Effector memory CD4-positive, alpha-beta T cell (primary cell): ENCODE measurements at places on chromosomes 6 and 20.

DNA sequence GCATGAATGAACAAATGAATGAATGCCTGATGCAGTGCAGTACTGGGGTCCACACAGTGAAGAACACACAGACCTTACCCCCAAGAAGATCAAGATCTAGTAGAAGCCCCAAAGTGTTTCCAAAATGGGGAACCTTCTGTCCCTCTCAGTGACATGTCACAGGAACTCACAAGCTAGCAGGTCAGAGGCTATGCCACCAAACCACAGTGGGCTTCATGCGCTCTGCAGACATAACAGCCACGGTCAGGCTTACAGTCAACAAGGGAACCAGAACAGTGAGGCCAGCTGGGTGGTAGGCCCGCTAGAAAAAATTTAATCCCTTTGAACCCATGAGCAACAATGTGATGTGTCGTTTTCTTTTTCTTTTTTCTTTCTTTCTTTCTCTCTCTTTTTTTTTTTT lies 20.2 kb upstream of the ARFGEF2 start:
- DNase-seq: no peak

DNA sequence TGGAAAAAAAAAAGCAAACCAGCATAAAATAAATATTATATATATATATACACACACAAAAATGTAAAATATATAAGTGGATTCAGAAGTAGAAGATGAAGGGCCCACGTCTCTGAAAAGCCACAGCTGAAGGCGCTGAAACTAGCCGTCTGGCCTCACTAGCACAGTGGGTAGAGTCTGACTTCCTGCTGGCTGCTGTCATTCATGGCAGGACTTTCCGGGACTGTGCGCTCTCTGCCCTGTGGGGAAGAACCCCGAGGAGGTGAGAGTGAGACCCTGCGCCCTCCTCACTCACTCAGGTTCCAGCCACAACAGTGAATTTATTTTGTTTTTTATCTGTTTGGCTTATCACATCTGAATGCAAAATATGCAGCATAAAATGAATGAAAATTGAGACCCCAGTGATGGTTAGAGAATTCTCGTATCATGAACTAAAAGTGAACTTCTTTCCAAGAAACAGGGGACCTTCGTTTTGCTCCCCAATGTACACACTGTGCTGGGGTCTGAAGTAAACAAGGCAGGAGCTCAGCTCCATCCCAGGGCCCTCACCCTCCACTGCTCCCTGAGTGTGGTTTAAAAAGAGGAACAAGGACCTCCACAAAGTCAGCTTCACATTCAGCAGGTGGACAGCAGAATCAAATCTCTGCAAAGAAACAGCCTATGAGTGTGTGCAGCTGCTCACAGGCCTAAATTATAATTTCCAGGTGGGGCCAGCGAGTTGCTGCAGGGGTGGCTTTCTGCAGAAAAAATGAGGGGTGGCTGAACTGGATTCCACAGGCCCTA lies 1.3 kb upstream of the RAMACL start:
- DNase-seq: no peak

DNA sequence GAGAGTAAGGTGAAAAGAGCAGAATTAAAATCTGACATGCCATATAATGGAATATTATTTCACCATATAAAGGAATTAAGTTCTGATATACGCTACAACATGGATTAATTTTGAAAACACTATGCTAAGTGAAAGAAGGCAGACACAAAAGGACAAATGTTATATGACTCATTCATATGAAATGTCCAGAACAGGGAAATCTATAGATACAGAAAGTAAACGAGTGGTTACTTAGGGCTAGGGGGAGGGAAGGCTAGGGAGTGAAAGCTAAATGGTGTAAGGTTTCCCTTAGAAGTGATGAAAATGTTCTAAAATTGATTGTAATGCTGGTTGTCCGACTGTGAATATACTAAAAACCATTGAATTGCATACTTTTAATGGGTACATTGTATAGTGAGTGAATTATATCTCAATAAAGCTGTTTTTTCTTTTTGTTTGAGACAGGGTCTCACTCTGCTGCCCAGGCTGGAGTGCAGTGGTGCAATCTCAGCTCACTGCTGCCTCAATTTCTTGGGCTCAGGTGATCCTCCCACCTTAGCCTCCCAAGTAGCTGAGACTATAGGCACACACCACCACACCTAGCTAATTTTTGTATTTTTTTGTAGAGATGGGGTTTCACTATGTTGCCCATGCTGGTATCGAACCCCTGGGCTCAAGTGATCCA lies 8.2 kb downstream of the PRPH2 start:
- no peak for DNase-seq

GRCh38 chr6:158629367-158630221 lies 14.9 kb downstream of the DYNLT1 start:
- no peak for DNase-seq

- no peak for DNase-seq
Measured at GRCh38 chr6:71913444-71914234, 27.3 kb downstream of the RIMS1 start.

DNA sequence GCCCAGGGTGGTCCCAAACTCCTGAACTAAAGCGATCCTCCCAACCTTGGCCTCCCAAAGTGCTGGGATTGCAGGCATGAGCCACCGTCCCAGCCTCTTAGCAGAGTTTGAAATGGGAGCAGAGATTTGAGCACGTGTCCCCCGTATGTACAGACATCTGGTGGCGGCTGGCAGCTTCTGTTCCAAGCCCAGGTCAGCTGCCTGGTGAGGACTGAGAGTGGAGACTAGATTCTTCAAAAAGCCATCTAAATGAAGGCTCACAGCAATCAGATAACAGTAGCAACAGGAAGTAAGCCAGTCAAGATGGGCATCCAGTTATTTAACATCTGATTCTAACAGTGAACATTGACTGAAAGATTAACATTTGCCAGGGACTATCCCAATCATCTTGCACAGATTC lies 128.1 kb upstream of the AKAP12 start:
- DNase-seq: no peak

DNA sequence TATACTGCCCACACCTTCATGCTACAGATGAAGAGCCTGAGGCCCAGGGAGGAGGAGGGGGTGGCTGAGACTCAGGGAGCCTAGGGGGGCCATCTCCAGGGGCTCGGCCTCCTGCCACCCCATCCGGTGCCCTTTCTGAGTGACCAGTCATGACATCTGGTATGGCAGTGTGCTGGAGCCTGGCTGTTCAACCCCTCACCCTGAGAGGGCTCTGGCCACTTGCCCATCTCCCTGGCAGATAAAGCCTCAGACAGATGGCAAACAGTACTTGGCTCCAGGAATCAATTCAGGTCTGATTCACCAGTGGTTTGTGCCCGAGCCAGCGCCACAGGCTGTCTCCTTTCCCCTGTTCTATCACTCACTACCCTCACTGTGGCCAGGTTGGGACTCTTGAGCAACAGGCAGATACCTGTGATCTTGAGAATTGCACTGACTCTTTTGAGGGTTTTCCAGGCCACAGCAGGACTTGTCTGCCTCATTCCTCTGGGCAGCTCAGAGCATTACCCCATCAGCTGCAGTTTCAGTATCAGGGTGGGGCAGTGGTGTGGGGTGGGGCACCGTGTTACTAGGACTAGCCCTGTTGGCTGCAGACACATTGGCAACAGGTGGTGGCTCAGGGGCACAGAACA lies 22.8 kb downstream of the SRSF3 start:
- DNase-seq: no peak

GRCh38 chr20:17601957-17602356 lies 32.1 kb downstream of the DSTN start:
- DNase-seq: no peak

- no peak for DNase-seq
Measured at GRCh38 chr20:12203981-12204380, 286.3 kb downstream of the BTBD3 start.

DNA sequence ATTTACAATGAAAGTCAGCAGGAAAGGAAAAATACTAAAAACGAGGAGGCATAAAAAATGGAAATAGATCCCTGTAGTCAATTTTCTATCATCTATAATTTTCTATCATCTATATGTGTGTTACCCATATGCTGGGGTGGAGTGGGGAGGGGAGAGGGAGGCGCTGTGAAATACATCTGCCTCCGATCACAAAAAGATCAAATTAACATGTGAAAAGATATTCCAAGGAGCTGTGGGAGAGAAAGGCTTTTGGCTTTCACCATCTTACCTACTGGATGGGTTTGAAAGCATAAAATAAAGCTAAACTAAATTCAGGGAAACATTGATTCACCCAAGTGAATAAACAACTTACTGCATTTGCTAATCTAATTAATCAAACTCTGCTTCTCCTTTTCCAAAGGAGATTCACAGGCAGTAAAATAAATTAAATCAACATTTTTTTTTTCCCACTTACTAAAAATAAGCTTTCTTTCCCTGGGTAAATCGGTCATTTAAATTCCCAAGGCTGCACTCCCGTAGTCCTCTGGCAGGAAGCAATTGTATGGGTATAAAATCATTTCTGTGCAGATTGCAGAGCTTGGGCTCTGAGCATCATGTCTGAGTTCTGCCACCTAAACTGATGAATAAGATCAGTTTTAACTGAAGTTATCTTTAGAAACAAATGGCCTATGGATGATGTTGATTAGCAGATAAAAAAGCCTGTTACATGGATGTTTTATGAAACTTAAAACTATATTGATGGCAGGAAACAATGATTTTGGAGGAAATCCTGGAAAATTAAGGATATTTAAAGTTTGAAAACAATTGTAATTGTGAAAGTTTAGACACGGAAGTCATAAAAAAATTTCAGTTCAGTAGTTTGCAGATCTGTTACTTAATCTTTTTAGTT lies 147.9 kb downstream of the SOX4 start:
- no peak for DNase-seq

- DNase-seq: no peak
Measured at GRCh38 chr6:87118054-87118453, 23.1 kb upstream of the CGA start.

DNA sequence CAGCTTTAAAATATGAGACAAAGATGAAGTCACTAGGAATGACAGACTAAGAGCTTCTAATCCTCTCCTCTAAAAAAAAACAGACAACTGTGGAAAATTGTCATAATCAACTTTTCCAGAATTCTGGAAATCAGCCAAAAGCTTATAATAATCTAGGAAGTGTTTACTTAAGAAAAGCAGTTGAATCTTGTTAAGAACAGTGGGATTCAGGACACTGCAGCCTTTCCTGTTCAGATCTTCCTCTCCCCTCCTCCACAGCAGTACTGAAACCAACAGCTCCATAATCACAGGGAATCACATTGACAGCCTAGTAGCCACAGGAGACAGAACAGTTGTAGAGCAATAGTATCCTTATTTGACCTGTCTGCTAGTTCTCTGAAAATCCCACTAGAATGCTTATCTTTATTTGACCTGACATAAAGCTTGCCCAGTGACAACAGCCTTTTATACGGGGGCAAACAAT lies 41.6 kb downstream of the IBTK start:
- DNase-seq: no peak

- DNase-seq: no peak
Measured at GRCh38 chr20:20663841-20664240, 48.6 kb downstream of the RALGAPA2 start.

DNA sequence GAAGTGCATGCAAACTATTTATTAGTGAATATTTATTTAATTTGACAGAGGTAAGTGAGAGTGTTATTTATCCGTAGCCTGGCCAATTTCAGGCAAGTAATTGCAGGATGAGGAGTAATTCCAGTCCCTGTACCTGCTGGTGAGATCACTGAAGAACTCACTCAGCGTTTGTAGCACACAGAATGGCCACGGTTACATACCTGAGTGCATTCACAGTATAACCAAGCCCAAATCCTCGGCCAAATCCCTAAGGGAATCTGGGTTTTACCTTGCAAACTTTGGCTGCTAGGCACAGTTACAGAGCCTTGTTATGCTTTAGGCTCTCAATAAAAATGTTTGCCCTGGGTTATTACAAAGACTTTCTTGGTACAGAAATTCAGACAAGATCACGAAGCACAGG lies 93.3 kb downstream of the KCNQ5 start:
- DNase-seq: no peak

DNA sequence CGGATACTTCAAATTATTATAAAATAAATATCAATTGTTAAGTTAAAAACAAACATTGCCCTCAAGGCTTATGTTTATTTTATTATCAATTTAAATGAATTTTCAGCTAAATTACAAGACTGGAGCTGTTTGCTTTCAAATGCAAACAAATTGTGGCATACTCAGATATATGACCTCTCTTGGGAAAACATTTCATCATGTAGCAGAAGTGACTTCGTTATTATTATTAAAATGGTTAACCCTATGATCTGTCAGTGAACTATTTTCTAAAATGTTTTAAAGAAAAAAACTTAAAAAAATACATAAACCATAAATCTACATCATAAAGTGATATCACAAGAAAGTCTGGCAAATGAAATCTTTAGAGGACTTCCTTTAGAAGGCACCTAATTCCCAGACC lies 72.5 kb downstream of the MAN1A1 start:
- DNase-seq: no peak

- DNase-seq: no peak
Measured at GRCh38 chr6:38161754-38162492, 342.4 kb downstream of the ZFAND3 start.

DNA sequence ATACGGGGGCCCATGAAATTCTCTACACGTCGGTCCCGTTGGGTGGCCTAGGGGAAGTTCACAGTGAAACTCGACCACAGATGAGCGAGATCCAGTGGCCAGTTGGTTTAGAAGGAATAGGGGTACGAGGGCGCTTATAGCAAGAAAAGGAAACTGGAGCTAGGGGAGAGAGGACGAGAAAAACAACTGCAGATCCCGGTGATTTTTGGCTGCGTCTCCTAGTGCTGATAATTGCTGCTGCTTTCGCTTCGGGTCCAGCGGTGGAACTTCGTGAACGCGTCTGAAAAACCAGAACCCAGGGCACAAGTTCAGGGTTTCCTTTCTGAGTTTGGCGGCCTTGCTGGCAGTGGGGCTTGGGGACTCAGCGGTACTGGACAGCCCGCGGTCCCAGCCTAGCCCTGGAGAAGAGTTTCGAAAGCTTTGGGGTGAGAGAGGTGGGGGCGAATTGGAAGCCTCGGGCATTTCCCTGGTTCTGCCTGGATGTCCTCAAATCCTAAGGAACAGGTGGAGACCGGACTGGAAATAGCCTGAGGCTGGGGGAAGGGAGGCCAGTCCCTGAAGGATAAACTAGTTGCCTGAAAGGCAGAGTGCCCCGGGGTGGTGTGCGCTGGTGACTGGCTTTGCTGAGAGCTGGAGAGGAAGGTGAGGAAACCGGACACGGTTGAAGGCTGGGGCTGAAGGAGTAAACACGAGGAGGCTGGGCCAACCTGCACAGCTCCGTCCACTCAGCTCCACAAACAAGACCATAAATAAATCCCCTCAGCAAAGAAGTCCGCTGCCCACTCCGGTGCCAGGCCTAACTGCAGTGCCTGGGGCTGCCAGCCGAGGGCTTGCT lies 793 bp downstream of the GMPR start:
- DNase-seq: no peak

DNA sequence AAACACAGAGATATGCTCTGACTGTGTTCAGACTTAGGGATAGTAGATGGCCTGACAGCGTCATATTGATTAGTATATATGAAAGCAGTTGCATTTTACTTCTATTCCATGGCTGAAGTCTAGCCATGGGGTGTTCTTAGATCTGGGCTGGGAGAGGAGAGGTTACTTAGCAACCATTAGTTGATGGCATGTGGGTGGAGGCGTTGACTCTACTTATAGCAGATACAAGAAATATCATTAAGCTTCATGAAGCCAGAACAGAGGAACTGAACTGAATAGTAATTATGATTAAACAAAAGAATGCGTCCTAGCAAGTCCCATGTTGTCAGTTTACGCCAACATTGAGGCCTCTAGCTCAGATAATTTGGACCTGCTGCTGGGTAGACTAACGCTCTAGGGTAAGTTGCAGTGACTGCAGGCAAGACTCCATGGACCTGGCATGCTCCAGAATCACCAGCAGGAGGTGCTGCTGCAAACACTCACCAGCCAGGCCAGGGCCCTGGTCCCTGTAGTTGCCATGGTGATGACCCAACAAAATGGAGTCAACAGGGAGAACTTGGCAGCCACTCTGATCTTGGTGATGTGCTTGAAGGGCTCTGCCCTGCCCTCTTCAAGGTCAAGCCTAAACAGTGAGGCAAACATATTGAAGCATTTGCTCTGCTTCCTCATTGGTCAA lies 477.3 kb downstream of the PREX1 start:
- no peak for DNase-seq
